ENCODE measurements at places on chromosomes 1 and 21.

- DNase-seq: no peak
Measured at GRCh38 chr1:25569597-25570396, 26.4 kb downstream of the LDLRAP1 start.

- no peak for DNase-seq
Measured at GRCh38 chr1:58392083-58392482, 154.4 kb downstream of the OMA1 start.

- no peak for DNase-seq
Measured at GRCh38 chr1:918843-919242, 4.9 kb upstream of the SAMD11 start.

GRCh38 chr1:37666241-37666867, 26.0 kb upstream of the CDCA8 start:
- no peak for DNase-seq

- peak; percentile 26 for DNase-seq
Measured at GRCh38 chr1:218521414-218522169, 176.5 kb downstream of the TGFB2 start.

DNA sequence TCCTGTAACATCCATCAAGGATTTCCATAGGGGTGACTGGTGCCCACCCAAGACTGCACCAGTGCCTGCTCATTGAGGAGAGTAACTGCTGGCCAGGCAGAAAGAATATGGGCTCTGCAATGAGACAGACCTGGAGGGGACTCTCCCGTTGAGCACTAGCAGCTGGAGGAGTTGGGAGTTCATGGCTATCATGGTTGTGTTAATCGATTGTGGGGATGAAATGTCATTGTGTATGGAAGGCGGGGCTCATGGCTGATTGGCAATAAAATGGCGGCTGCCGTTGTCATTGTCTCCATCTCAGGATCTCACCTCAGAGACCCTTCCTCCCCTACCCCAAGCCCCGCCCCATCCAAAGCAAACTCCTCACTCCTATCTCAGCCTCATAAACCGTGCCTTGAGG, 3.9 kb downstream of the TMEM125 start:
- DNase-seq: no peak

GRCh38 chr1:211628417-211628816, 47.0 kb downstream of the NEK2 start:
- DNase-seq: no peak

GRCh38 chr1:203704120-203704519, 60.9 kb upstream of the LAX1 start:
- no peak for DNase-seq

DNA sequence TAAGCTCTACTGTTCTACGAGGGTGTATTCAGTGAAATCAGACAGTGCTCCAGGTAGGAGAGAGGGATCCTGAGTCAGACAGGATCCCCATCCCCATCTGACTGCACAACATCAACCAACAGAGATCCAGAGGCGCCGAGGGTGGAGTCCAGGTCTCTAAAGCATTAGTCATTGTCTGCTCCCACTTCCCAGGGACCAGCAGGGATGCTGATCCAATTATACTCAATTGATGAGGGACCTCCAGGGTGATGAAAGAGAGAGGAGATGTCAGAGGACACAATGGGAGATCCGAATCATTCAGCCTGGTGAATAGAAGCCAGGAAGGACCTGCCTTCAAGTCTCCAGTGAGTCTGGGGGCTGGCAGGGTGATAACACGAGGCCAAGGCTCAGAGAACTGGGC, 39.5 kb upstream of the STMN1 start:
- no peak for DNase-seq

- DNase-seq: no peak
Measured at GRCh38 chr1:59730302-59730701, 84.4 kb upstream of the HOOK1 start.

DNA sequence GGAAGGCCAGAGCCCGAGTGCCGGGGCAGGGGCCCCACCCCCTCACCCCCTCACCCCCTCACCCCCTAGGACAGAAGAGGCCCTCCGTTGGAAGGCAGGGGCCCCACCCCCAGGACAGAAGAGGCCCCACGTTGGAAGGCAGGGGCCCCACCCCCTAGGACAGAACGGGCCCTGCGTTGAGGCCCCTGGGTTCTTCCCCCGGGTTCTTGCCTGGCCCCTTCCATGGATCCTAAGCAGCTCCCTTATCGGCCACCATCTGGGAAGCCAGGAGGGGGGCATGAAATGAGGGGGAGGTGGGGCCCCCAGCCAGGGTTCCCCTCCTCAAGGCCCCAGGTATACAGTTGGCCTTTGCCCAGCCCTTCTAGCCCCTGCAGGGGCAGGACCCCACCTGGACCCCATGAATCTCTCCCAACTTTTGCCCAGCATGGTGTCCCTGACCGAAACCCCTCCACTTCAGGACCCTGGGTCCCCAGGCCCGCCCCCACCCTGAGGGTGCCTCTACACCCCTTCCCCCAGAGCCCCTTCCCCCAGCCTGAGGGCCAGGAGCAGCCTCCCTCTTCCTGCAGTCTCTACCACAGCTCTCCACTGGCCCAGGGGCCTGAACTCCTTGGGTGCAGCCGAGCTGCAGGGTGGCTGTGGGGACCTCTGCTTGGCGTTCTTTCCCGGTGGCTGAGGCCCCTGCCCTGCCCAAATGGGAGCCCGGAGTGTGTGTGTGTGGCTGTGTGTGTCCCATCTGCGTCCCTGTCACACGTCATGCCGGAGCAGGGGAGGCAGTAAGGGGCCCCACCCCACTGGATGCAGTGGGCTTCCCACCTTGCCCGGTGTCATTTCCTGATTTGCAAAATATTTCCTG, 4.3 kb upstream of the VWA1 start:
- DNase-seq: no peak

DNA sequence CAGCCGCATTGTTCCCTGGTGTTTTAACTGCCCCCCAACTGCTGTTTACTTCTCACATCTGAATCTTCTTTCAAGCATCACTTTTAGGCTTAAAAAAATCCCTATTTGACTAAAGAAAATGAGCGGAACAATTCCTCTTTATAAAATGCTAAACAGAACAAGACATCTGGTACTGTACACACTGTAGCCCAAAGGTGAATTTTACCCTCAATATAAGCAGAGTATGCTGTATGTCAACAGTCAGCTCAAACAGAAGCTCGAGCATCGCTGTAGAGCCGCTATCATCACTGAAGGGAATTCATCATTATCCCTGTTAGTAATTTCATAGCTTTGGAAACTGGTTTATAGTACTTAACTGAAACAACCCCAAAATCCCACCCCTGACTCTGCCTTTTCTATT, 85.3 kb downstream of the LRRC8D start:
- no peak for DNase-seq

GRCh38 chr1:55703726-55704363, 488.7 kb upstream of the USP24 start:
- no peak for DNase-seq

- no peak for DNase-seq
Measured at GRCh38 chr1:167756730-167757405, 35.1 kb downstream of the MPZL1 start.

- DNase-seq: no peak
Measured at GRCh38 chr1:185287451-185287850, 29.6 kb downstream of the IVNS1ABP start.

- peak; percentile 48 for DNase-seq
Measured at GRCh38 chr1:160024195-160024905, 7.4 kb downstream of the PIGM start.

GRCh38 chr21:38388647-38389353, 109.5 kb downstream of the ERG start:
- no peak for DNase-seq

Data from NCI-H2081 (cell line).